ENCODE measurements at places on chromosomes 16 and 17.
A peak's percentile ranks its signal among the peaks of the same experiment; 100 is the strongest.

- no peak for DNase-seq
Observed at GRCh38 chr17:65660078-65660477, 98.6 kb upstream of the AXIN2 start.

- no peak for DNase-seq
Observed at GRCh38 chr16:30525844-30526136, 576 bp downstream of the ZNF768 start.

DNA sequence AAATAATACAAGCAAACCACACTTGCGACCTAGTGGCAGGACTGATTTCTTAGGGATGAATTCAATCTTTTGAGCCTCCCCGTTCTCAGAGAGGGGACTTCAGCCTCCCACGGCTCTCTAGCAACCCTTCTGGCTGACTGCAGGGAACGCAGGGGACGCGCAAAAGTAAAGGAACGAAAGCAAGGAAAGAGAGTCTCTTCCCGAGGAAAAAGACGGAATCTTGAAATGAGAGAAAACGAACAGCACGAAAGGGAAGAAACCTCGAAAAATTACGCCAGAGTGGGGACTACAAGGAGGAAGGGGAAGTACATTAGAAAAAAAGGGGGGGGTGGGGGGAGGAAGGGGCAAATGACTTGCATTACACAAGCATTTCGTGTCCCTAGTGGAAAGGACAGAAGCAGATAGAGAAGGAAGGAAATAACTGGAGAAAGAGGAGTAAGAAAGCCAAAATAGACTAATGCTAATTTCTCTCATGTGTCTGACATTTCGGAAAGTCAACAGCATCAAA, 1.2 kb downstream of the GRB2 start:
- peak; percentile 84 for DNase-seq

GRCh38 chr16:57658878-57659674, 9.0 kb upstream of the ADGRG3 start:
- DNase-seq: no peak

DNA sequence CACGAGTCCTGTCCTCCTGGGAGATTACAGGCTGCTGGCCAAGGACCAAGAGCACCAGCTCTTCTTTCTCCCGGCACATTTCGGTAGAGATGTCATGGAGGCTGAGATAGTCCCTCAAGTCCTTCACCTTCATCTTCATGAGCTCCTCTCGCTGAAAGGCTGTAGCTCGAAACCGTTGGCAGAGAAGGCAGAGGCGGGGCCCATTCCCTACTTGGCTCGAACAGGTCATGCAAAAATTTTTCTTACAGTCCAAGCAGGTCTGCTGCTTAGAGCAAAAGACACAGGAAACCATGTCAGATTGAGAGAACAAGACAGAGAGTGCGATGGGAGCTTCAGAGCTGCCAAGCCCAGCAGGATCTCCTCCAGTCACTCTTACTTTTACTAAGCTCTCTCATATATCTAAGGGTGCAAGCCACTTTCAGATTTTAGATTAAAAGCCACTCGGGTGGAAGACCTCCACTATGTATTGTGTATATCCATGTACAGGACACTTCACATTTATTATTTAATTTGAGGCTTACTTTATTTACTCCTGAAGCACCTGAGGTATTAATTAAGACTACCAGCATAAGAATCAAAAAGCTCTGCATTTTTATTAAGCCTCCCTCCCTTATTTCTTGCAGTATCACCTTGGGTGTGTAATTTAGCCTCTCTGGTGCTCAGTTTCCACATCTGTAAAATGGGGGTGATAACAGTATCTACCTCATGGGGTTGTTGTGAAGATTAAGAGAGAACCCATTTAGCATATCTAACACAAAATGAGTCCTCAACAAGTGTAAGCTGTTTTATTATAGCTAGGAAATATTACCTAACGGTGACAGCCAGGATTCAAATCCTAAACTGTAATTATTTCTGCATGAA, 41.4 kb downstream of the LIG3 start:
- no peak for DNase-seq

- no peak for DNase-seq
Observed at GRCh38 chr17:15124746-15125145, 140.4 kb downstream of the PMP22 start.

DNA sequence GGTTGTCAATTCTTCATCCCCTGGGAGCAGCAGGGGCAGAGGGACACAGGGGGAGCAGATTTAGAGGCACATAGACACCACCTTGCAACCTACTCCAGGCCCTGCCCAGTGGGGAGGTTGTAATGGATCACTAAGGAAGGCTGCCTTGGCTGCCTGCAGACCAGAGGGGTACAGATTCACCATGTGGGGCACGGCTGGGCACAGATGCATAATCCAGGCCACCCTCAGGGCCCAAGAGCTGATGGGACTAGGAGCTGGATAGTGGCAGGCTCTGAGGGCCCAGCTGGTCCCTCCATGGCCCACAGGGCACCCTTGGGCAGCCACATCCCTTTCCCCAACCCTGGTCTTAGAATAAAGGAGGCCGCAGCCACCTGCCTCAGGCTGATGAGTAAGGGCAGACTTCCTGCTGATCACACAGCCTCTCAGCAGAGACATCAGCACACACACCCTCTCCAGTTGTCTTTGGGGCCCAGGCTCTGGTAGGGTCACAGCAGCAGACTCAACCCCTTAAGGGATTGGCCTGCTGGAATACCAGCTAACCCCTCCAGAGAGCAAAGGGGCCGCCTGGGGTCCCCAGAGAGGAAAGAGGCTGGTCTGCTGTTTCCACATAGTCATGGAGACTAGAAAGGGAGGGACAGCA, 224.9 kb downstream of the GSG1L start:
- DNase-seq: no peak

- no peak for DNase-seq
Observed at GRCh38 chr16:57622361-57623250, 5.8 kb upstream of the ADGRG1 start.

DNA sequence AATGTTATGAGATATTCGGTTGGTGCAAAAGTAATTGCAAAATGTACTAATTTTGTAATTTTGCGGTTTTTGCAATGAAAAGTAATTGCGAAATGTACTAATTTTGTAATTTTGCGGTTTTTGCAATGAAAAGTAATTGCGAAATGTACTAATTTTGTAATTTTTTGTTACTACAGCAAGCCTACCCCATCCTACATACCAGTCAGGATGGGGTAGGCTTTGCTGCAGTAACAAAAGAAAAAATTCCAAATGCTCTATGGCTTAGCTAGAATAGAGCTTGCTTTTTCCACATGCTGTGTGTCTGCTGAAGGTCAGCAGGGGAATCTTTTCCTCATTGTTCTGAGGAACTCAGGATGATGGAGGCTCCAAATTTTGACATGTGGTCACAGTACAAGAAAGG, 83.3 kb upstream of the GPRC5B start:
- no peak for DNase-seq

GRCh38 chr17:69223809-69224208, 4.8 kb downstream of the ABCA10 start:
- no peak for DNase-seq

GRCh38 chr16:67844497-67844896, 2.2 kb upstream of the NUTF2 start:
- no peak for DNase-seq

DNA sequence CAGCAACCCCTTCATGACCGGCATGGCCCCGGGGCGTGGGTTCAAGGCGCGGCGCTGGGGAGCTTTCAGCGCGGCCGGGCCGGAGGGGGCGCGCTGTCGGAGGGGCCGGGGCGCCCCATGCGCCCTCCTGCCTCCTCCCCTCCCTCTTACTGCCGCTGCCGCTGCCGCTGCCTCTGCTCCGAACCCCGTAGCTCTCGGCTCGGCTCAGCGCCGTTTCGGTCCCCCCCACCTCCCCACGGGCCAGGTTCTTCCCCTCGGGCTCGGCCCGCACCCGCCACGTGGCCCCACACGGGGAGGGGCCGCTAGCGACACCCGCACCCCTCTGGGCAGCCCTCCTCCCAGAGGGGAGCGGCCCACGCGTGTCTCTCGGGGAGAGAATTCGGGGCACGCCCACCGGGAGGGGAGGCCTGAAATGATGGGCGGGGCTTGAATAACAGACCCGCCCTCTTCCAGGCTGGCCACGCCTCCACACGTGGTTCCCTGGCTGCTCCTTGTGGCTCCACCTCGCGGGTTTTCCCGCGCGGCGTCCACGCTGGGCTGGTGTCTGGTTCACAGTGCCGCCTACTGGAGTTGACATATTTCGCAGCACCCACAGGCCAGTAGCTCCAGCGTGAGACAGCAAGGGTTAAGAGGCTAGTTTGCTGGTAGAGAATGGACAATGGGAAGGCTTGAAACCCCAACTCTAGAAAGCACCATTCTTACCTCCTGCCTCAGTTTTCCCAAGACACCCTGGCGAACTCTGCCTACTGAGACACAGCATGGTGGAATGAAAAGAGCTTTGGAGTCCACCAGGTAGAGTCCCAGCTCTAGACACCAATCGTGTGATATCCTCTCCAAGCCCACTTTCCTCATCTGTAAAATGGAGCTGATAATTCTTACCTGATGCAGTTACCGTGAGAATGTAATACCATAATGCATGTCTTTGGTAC, at the start of gene KCNH4:
Gene KCNH4, minus strand, starts transcription at position 221 of the 929 bp plus-strand sequence. Its CDS starts 197 bp downstream, at position 24.
- peak; percentile 99 for DNase-seq

GRCh38 chr17:66533572-66533971, 231.2 kb downstream of the PRKCA start:
- DNase-seq: no peak

DNA sequence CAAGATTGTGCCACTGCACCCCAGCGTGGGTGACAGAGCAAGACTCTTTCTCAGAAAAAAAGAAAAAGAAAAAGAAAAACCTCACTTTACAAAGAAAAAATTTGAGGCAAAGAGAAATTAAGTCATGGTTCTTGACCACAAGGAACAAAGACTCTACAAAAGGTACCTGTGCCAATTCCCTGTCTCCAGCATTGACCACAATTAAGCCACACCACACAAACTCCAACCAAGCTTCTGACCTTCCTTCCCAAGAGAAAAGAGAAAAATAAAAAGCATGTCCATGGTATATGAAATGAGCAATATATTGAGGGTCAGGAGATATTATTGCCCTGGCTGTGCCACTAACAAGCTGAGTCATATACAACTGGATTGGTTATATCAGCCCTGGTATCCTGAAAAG, 146.3 kb upstream of the NOG start:
- no peak for DNase-seq

DNA sequence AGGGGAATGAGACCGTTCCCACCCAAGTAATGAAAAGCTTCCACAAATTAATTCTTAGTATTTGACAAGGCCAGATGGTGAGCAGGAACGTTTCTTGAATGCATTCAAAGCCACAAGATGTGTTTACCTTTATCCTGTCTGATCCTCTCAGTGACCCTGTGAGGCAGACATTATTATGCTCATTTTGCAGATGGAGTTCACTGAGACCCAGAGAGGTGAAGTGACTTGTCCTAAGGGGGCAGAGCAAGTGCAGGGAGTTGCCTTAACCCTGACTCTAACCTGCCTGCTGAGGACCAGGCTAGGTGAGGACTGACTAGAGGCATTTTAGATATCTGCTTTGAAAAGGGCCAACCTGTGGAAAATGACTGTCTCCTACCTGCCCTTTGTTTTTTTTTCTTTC, 156.7 kb downstream of the HAPSTR1 start:
- DNase-seq: no peak

DNA sequence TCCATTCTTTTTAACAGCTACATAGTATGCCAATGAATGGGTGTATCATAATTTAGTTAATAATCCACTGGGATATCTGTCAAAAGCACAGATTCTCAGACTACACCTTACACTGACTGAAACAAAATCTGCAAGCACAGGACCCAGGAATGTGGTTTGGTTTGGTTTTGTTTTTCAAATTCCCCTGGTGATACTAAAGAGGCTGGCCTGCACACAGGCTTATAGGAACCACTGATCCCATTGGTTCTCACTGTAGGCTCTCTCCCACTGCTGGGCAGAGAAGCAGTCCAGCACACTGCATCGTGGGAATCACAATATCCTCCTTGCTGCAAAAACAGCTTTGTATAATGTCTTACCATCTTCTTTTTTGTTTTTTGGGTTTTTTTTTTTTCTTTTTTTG, 67.1 kb downstream of the TEX14 start:
- DNase-seq: no peak

GRCh38 chr16:84054916-84055315, 12.3 kb upstream of the SLC38A8 start:
- DNase-seq: no peak

GRCh38 chr17:36198831-36199465, 2.4 kb upstream of the CCL3L1 start:
- DNase-seq: no peak

- no peak for DNase-seq
Observed at GRCh38 chr17:76390003-76390421, 5.6 kb downstream of the SPHK1 start.

- no peak for DNase-seq
Observed at GRCh38 chr17:76678330-76678729, 32.4 kb downstream of the MXRA7 start.

- DNase-seq: no peak
Observed at GRCh38 chr16:1984347-1985225, 593 bp downstream of the GFER start.

DNA sequence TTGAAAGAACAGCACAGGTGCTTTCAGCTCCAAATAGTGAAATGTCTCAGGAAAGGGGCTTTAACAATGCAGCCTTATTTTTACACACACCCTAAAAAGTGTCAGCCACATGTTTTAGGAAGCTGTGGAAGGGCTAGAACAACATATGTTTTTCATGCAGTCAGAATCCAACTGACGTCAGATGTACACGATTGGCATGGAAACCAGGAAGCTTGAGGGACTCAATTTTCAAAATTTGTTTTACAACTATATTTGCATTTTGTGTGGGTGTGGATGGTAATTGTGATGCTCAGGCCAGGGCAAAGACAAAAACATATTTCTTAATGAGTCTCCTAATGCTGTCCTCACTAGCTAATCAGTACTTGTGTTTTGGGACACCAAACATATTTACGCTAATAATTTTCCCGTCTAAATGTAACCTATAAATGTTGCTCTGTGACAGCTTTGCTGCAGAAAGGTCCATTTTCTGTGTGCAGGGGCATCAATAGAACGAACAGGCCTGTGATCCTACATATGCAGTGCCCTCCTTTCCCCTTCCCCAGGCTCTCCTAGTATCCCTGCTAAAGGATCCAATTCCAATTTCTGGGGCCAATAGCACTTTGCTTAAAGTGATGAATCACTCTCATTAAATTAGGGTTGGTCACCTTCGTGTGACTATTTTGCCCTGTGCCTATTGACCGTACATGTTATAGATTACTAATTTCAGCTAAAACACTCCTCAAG, 434.0 kb upstream of the CDH5 start:
- DNase-seq: no peak

- no peak for DNase-seq
Observed at GRCh38 chr16:69171325-69172084, 15.5 kb upstream of the SNTB2 start.

DNA sequence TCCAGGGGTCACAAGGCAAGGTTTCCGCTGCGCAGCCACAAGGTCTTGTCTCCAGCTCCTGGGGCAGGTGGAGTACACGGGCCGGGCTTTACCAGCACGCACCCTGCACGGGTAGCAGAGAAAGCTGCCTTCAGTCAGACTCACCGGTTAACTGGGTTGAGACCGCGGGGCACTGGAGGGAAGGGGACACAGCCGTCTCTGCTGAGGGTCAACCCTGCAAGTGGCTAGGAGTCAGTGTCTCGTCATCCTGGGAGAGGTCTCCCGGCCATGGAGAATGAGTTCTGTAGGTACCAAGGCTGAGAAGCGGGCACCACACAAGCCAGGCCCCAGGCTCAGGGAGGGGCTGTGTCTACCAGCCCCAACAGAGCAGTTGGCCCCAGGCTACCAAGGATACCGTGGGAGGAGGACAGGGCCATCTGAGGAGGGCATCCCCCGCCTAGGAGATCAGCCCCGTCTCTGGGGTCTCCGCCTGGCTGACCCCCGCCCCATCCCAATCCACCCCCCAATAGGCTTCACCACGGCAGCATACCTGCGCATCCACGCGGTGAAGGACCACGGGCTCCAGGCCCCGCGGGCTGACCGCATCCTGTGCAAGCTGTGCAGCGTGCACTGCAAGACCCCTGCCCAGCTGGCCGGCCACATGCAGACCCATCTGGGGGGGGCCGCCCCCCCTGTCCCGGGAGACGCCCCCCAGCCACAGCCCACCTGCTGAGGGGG, 2.8 kb upstream of the PRRT2 start:
- DNase-seq: no peak

Measured in D341Med (cell line).